H1 (cell line): ENCODE measurements at places on chromosomes 5 and 9.

DNA sequence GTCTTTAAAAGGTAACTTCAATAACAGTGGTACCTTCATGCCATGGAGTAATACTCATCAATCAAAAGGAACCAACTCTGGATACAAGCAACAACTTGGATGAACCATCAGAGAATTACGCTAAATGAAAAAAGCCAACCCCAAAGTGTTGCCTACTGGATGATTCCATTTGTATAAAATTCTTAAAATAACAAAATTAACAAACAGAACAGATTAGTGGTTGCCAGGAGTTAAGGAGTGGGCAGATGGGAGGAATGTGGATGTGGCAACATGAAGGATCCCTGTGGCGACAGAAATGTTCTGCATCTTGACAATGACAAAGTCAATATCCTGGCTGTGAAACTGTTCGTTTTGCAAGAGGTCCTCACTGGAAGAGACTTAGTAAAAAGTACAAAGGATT is 50.5 kb downstream of the SPTLC1 start:
- DNase-seq = no peak

DNA sequence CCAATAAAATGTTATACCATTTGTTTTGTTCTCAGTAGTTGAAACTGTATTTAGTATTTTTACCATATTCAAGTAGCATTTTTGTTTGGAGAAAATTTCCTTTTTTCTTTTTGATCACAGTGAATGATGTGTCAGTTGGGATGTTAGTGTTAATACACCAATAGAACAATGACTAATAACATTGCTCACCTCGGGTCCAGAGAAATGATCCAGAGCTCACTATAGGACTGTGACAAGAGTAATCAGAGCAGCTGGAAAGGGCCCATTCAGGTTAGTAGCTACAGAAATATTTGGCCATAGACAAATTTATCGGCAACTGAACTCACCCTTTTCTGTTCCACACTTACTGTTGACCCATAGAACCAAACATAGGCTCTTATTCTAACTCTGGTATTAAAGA is 989.2 kb downstream of the TLE4 start:
- DNase-seq = no peak

- no peak for DNase-seq
Measured at GRCh38 chr5:33888587-33888986, 3.2 kb downstream of the ADAMTS12 start.

- DNase-seq = no peak
Measured at GRCh38 chr5:105924366-105924765, 1746.4 kb downstream of the EFNA5 start.

- DNase-seq = no peak
Measured at GRCh38 chr9:92429836-92430235, 5.6 kb upstream of the OMD start.

DNA sequence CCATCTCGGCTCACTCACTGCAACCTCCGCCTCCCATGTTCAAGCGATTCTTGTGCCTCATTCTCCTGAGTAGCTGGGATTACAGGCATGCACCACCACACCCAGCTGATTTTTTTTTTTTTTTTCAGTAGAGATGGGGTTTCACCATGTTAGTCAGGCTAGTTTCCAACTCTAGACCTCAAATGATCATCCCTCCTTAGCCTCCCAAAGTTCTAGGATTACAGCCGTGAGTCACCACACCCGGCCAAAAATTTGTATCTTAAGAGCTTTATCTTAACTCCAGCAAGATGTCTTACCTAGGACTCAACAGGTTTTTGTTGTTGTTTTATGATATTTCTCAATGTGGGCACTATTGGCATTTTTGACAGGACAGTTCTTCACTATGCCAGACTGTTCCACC is 27.9 kb downstream of the LYRM7 start:
- DNase-seq = no peak

DNA sequence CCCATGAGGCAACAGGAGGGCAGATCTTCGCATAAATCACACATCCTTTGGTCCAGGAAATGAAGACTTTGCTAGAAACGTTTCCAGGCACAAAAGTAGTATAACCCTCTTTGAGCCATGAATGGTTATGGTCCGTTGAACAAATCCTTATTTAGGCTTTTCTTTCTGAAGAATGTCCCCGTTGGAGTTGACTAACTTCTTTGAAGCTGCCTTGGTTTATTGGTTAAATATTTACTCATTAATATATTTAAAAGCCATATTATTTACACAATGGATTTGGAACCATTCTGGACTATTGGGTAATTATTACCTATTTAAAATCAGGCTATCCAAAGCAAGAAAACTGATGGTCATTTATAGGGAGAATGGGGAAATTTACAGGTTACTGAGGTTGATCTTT is 347.6 kb upstream of the SLC30A5 start:
- no peak for DNase-seq

DNA sequence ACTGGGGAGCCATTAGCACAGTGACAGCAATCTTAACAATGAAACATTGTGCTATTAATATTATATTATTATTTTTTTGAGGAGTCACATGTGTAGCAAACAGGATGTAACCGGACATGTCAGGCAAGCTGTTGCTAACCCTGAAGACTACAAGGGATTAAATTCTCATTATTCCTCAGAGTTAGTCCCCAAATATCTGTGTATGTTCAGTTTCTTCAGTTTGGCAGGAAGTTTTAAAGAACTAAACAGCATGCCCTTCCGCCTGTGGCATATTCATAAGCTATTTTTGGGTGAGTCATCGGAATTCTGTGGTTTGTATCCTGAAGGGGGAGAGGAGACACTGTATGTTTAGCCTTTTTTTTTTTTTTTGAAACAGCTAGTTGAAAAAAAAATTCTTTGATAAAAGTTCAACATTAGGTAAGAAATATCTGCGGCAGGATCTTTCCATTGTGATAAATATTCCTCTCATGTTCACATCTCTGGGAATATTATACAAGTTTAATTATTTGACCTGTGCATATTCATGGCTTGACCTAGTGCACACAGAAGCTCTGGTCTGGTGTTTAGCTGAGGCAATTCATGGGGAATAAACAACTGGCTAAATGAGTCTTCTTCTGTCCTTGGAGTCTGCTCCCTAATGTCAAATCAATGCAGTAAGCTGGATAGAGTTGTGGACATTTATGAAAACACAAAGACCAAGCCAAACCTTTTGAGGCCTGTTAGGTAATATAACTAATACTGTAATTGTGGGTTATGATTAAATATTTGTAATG is 202.7 kb upstream of the CDKN2B start:
- DNase-seq = no peak

DNA sequence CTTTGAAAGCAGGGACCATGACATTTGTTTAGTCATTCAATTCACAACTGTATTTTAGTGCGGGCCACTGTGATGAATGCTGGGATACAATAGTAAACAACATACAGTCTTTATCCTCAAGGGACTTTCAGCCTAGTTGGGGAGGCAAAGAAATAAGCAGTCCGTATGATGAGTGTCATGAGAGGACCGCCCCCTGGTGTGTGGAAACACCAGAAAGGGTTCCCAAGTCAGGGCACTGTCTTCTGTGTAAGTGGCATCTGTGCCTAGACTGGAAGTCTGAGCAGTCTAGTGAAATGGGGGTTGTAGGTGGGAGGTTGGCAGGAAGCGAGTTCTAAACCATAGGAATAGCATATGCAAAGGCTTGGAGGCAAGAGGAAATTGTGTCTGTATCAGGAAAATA is 6.8 kb downstream of the C9orf43 start:
- DNase-seq = no peak

DNA sequence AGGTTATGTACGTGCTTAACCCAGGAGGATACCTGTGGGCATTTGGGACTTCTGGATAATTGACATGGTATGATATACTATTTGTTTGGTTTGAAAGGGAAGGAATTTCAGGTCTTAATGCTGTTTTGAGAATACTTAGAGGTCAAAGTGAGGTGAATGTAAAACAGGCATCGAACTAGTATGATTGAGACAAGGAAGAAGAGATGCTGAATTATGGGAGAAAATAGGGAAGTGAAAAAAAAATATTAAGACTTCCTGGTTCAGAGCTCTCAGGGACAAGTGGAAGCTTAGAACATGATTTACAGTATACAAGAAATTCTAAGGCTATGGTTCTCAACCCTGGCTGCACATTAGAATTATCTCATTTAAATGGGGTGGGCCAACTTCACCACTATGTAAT is 115.3 kb downstream of the CD180 start:
- DNase-seq = no peak
